AG09309 (cell line): ENCODE measurements at places on chromosomes 2 and 18.
A peak's percentile ranks its signal among the peaks of the same experiment; 100 is the strongest.

DNA sequence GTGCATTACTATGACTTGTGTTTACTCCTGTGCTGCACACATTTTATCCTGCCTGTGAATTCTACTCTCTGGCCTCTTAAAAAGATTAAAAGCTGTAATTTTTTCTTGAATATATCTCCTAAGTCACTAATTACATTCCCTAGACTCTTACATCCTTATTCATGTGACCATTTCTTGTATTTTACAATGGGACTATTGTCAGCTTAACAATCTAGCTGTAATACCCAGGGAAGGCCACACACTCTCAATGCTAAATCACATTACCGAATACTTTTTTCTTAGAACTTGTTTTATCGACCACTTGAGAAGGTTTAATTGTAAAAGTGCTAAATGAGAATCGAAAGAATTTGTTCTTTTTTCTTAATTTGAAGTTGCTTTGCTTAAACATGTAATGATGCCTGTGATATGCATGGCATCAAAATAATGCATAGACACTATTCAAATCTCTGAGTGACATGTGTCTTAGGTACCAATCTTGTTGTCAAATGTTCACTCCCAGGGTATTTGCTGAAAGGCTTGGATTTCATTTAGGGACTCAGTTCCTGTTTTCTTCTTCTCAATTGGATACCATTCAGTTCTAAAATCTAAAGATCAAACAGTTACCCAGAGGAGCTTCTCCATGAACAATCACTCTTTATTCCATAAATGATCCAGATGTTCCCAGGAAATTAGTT is 498.5 kb downstream of the DPP10 start:
- DNase-seq: no peak

DNA sequence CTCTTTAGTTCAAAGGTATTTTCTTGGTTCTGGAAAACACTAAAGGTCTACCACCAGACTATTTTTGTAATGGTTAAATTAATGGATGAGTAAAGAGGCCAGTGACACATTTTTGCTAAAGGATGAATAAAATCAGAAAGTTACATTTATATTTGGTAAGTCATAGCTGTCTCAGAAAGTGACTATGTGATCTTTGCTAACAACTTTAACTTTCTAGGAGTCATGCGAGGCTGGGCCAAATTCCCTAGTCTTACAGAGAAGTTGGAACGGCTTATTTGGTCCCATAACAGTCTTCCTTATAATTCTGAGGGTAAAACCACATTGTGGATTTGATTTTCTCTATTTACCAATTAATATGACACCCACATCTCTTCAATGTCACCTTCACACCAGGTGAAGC is 198.1 kb downstream of the PDE1A start:
- peak; percentile 13 for DNase-seq

DNA sequence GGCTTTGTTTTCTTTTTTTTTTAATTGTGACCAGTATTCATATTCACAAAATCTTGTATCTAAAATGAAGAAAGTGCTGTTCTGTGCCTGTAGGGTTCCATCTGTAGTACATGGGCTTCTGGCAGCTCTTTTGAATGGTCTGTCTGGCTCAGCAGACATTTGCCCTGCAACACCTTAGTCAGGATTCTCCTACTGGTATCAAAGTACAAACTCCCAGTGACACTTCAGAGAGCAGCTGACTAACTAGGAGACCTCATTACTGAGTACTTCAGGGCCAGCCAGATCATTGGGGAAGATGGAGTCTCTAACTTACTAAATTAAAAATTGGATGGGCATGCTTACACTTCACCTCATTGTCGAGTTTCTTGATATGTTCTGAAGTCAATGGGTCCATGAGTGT is 39.7 kb downstream of the GRHL1 start:
- DNase-seq: no peak

DNA sequence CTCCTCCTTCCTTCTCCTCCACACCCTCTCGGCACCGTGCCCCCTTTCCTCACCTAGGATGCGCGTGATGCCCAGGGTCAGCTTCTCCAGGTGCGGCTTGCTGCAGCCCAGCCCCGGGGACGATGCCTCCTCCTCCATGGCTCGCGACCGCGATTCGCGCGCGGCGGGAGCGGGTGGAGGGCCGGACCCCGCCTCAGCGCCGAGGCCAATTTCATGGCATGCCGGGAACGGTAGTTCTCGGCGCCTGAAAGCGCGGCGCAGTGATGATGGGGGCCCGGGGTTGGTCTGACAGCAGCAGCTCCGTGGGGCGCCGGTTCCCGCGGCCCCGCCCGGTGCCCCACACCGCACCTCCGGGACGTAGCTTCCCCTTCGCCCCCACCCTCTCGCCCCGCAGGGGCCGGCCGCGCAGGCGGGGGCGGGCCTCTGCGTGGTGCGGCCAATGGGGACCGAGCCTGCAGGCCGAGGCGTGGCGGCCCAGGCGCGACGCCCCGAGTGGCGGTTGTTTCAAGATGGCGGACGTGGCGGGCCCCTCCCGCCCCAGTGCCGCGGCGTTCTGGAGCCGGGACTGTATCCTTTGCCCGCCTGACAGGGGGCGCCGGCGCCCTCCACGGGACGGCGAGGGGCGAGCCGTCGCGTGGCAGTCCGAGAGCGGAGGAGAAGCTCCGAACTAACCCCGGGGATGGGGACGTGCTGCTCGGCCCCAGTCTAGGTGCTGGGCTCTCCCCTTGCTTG is at the start of the genes KIAA1328 and TPGS2:
Gene KIAA1328 (plus strand): TSS at position 498 of the 732 bp plus-strand sequence. CDS start 12 bp downstream, at position 510.
Gene TPGS2 (minus strand): TSS at position 373 of the 732 bp plus-strand sequence. CDS start 235 bp downstream, at position 138.
- no peak for DNase-seq

DNA sequence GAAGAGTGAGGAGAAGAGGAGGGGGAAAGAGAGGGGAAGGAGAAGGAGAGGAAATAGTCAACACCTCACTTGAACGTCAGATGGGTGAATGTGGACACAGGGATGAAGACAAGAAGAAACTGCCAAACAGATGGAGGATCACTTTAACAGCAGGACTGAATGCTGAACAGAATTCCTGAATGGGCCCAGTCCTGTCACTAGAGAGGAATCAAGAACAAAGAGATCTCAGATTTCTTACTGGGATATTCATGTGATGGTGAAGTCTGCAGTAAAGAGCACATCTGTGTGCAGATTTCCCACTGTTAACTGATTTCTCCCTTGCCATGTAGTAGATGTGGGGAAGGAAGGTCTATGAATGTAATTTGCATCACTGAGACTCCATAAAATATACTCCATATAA is 135.4 kb downstream of the L3MBTL4 start:
- no peak for DNase-seq

DNA sequence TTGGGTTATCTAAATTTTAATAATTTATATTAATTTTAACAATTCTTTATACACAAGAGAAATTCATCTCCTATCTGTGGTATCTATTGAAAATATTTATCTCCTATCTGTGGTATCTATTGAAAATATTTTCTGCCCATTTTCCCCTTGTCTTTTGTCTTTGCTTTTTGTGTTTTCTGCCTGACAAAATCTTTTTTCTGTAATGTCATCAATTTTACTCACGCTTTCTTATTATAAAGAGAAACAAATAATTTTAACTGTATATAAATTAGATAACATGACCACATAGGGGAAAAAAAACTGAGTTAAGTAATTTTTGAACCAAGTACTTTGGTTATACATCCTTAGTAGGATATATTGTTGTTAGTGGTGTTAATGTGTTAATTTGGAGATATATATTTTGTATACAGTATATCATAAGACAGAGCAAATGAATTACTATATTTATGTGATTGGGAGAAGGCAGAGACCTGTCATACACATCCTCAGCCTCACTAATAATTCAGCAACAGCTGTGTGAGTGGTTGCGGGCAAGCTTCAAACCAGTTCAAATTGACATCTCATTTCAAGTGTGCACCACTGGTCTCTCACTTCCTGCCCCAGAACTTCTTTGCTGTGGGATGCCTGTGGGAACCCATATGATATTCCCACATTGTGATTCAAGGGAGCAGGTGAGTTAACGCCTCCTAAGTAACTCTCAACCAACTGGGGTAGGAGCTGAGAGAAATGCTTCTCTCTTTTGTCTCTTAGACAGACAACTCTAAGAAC is 292.4 kb downstream of the SP3 start:
- DNase-seq: no peak

GRCh38 chr2:7020059-7020458 is 102.8 kb downstream of the RNF144A start:
- DNase-seq: no peak

DNA sequence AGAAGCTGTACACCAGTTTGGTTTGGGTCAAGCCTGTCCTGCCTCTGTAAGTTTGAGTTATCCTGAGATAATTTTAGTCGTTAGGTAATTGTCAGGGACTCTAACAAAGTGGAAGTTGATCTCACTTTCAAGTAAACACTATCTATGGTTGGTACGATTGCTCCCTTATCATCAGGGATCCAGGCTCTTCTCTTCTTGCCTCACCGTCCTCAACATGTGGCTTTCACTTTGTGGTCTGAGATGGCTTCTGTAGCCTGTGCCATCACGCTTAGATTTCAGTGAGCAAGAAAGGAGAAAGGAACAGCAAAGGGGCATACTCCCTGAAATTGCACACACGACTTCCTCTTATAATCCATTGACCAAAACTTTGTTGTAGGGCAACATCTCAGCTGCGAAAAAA is 115.6 kb downstream of the CTAGE1 start:
- no peak for DNase-seq

GRCh38 chr18:21599585-21600525 is 649 bp downstream of the ESCO1 start:
- DNase-seq: no peak

- DNase-seq: peak; percentile 52
These were observed 110.2 kb downstream of the ABCA12 start for GRCh38 chr2:215028231-215028630.

DNA sequence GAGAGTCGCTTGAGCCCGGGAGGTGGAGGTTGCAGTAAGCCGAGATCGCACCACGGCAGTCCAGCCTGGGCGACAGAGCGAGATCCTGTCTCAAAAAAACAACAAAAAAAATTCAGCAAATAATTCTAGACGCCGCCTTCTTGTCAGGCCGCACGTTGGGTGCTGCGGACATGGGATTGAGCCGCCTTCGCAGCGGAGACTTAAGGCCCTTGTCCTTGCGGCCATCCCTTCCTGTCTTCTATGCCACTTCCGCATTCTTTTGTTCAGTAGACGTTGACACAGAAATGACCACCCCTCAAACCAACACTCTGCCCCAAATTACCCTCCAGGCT is 15.8 kb downstream of the PTPN18 start:
- no peak for DNase-seq

- no peak for DNase-seq
These were observed 129.8 kb upstream of the LMAN1 start for GRCh38 chr18:59488899-59489298.

GRCh38 chr2:167264380-167264779 is 376.1 kb downstream of the XIRP2 start:
- DNase-seq: no peak

DNA sequence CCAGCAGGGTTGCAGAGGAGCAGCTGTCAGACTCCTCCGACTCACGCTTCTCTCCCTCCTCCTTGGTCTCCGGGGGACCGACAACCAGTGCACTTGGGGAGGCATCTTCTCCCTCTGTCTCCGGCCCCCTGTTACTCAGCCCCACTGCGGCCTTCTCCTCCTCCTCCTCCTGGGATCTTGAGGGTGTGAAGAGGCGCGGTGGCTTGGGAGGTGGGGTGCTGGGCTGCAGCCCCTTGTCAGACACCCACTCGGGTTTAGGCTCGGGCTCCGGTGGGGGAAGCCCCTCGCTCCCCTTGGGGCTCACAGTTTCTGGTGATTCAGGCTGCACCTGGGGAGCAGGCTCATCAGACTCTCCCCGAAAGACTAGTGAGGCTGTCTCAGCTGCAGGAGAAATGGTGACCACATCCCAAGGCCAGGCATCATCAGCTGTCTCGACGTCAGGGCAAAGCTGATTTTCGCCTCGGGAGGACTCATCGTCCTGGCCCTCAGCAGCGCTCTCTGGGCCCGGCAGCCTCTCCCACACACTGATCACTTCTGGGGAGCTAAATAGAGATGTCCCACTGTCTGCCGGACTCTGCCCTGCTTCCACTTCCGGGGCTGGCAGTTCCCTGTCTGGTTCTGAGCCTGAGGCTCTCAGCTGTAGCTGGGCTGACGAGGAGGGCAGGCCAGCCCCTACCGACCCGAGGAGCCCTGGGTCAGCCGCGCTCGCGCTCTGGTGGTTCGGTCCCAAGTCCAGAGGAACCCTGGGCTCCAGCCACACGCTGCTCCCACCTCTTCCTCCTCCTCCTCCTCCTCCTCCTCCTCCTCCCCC is 9.0 kb upstream of the SFXN5 start:
- no peak for DNase-seq

GRCh38 chr2:118658596-118659198 is 188.8 kb downstream of the EN1 start:
- no peak for DNase-seq

DNA sequence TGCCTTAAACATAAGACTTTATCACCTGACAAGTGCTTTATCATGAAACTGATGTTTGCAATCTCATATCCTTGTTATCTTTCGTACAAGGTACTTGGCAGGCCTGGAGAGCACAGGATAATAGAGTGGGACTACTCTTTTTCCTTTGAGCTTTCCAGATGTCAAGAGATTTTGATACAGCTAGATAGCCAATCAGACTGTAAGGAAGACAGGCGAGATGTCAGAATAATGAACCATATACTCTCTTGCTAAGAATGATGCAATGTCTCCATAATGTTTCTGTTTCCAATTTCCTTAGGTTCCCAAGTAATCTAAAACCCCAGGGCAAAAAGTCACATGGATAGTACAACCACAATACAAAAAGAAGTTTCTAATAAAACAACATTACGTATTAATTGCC is 313.1 kb downstream of the PDE11A start:
- no peak for DNase-seq

- DNase-seq: no peak
These were observed 16.6 kb upstream of the TTL start for GRCh38 chr2:112465382-112465781.
